ENCODE measurements at places on chromosomes 2 and 18.
A peak's percentile ranks its signal among the peaks of the same experiment; 100 is the strongest.

DNA sequence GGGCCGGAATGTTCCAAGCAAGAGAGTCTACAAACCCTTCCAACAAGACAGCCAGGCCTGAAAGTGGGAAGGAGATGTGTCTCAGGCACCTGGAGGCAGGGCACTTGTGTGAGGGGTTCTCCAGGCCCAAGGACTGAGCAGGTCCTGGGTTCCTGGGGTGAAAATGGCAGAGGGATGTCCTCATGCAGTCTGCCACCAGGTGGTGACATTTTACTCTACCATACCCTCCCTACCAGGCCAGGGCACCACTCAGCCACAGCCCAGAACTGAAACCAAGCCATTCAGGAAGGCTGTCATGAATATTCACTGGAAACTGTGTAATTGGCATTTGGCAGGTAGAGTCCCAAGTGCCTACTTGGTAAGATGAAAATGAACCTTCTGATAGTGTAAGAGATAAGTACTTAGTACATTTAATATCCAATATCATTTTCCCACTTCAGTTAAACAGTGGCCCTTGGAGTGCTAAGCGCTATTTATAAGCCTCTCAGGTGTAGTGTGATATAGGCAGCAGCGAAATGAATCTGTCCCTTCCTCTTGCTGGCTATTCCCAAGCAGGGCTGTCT, 185.1 kb downstream of the MYO5B start:
- DNase-seq, result peak; percentile 69

GRCh38 chr2:62785810-62786597, 80.5 kb downstream of the EHBP1 start:
- no peak for DNase-seq

GRCh38 chr2:68663371-68664156, 20.2 kb downstream of the PROKR1 start:
- no peak for DNase-seq

DNA sequence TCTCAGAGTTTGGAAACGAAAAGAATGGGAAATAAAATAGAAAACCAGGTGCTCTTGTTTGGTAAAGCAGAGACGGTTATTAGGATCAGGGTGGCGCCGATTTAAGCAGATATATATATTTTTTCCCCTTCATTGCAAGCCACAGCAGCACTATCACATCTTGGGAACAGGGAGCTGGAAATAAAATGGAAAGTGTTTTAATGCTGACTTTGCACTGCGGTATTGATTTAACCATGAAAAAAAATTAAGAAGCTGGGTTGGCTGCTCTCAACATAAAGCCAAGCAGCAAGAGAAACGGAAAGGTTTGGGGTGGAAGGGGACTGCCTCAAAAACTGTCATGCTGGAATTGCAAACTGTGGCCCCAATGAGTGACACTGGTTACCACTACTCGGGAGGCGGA, 102.7 kb upstream of the ZBTB14 start:
- no peak for DNase-seq

GRCh38 chr2:158184556-158185343, 83.1 kb downstream of the UPP2 start:
- DNase-seq, result no peak
